ENCODE measurements at places on chromosomes 13 and 19.

- H3K4me3 ChIP-seq, result no peak overlapping the region
- H3K27me3 ChIP-seq, result no peaks in the 10 kb centered on the region
- H3K27ac ChIP-seq, result no peak overlapping the region
- H3K4me1 ChIP-seq, result peaks cover 75% of the 10 kb centered on the region
- H3K36me3 ChIP-seq, result peaks cover 10% of the 10 kb centered on the region
Observed at GRCh38 chr13:97258801-97259200, 36.7 kb downstream of the MBNL2 start.

GRCh38 chr19:55652311-55653128 is 2.3 kb upstream of the U2AF2 start:
- peak overlapping the region; percentile 88 for H3K4me3 ChIP-seq
- no peak overlapping the region for H3K27ac ChIP-seq
- DNase-seq, result no peak
- H3K36me3 ChIP-seq, result peaks cover 16% of the 10 kb centered on the region
- peaks cover 41% of the 10 kb centered on the region for H3K4me1 ChIP-seq

DNA sequence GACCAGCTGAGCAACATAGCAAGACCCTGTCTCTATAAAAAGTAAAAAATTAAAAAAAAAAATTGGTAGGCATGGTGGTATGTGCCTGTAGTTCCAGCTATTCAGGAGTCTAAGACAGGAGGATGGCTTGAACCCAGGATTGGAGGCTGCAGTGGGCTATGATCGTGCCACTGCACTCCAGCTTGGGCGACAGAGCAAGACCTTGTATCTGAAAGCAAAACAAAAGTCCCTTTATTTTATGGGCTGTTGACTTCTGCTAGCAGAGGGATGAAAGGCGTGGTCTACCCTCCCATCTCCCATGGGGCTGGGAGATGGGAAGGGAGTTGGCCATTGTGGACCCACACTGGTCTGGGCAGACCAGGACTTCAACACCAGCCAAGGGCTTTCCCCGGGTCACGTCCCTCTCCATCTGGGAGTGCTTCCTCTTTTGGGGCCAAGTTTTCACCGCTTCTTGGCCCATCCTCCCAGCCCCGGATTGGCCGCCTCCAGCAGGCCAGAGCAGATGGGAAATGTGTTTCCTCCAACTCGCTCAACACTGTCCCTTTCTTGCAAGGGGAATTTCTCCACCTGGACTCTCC is 2.2 kb upstream of the TNFSF9 start:
- H3K27ac ChIP-seq, result no peak overlapping the region
- no peak for DNase-seq
- peaks cover 23% of the 10 kb centered on the region for H3K27me3 ChIP-seq
- H3K4me3 ChIP-seq, result no peak overlapping the region

- peak within 1 kb of the TSS; percentile 93 for H3K27ac ChIP-seq
- no peaks in the 10 kb centered on the region for H3K27me3 ChIP-seq
- H3K4me1 ChIP-seq, result peaks cover 47% of the 10 kb centered on the region
- H3K36me3 ChIP-seq, result peaks cover 36% of the 10 kb centered on the region
- DNase-seq, result peak; percentile 84
Observed at GRCh38 chr19:12666265-12667048, at the start of the genes MAN2B1 and WDR83. Gene MAN2B1 (minus strand): TSS chr19:12666742. CDS start chr19:12666701, 41 bp downstream. Gene WDR83 (plus strand): TSS chr19:12666807. CDS start chr19:12669791, 2,984 bp downstream.

GRCh38 chr19:38691938-38692457 is 44.5 kb downstream of the ACTN4 start:
- no peak overlapping the region for H3K27ac ChIP-seq
- no peak for DNase-seq
- no peak overlapping the region for H3K4me3 ChIP-seq
- no peaks in the 10 kb centered on the region for H3K27me3 ChIP-seq
- peaks cover 19% of the 10 kb centered on the region for H3K4me1 ChIP-seq

- peak overlapping the region; percentile 38 for H3K27ac ChIP-seq
- peaks cover 27% of the 10 kb centered on the region for H3K36me3 ChIP-seq
- no peak overlapping the region for H3K4me3 ChIP-seq
- no peaks in the 10 kb centered on the region for H3K27me3 ChIP-seq
- DNase-seq, result no peak
Observed at GRCh38 chr19:3054972-3055740, 7.1 kb downstream of the TLE5 start.

DNA sequence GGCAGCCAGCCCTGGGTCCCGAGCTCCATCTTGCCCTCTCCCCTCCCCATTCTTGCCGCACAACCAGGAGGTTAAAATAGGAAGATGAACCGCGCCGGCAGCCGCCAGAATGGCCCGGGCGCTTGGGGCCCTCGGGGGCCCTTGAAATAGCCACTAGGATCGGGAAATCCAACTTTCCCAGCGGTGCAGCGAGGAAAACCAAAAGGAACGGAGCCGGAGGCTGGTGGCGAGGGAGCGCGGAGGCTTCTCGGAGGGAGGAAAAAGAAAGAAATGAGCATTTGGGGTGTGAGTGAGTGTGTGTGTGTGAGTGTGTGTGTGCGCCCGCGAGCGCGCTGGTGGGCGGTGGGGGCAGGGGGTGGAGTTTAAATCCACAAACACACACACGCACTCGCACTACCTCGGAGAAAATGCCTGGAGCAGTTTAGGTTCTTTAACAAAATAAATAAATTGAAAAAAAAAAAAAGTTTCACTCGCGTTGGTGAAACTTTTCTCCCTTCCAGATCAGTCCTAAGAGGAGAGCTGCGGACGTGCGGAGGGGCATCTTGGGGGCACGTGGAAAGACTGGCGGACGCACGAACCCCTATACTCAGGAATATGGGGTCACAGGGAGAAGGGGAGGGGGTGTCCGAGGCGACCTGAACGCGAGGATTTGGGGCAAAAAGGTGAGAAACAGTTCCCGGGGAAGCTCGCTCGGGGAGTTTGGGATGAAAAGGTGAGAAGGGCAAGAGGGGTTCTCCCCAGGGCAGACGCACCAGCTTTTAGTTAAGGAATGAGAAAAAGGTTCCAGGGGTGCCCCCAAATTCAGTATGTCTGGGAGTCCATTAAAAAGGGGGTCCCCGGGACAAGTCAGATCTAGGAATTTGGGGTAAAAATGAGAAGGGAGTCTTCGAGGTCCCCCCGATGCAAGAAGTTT is 1.3 kb downstream of the RFX2 start:
- H3K27me3 ChIP-seq, result peaks cover 3% of the 10 kb centered on the region
- H3K27ac ChIP-seq, result peak overlapping the region; percentile 52
- peak overlapping the region; percentile 74 for H3K4me3 ChIP-seq
- peaks cover 22% of the 10 kb centered on the region for H3K4me1 ChIP-seq

DNA sequence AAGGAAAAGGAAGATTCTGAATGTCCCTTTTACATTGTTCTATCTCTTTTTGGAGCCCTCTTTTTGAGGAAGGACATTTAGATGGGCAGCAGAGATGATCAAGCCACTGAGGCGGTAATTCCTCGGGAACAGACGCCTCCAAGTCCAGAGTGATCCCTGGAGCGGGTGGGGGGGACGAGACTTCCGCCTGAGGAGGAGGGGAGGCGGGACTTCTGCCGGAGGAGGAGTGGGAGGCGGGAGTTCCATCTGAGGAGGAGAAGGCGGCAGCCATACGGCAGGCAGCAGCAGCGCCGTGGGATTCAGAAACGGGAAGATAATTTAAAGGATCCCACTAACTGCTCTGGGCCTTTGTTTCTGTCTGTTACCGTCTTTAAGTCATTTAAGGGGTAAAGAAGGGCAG is 37.6 kb upstream of the CD177 start:
- DNase-seq, result no peak
- H3K27ac ChIP-seq, result no peak overlapping the region
- H3K4me1 ChIP-seq, result no peaks in the 10 kb centered on the region
- H3K4me3 ChIP-seq, result no peak overlapping the region
- H3K36me3 ChIP-seq, result no peaks in the 10 kb centered on the region
- H3K27me3 ChIP-seq, result peaks cover 4% of the 10 kb centered on the region

- H3K36me3 ChIP-seq, result no peaks in the 10 kb centered on the region
- peaks cover 36% of the 10 kb centered on the region for H3K4me1 ChIP-seq
- no peak overlapping the region for H3K4me3 ChIP-seq
Observed at GRCh38 chr13:113841353-113841650, 22.6 kb downstream of the GAS6 start.

- no peaks in the 10 kb centered on the region for H3K36me3 ChIP-seq
- H3K4me1 ChIP-seq, result peaks cover 58% of the 10 kb centered on the region
- no peak overlapping the region for H3K27ac ChIP-seq
- DNase-seq, result peak; percentile 65
- no peak overlapping the region for H3K4me3 ChIP-seq
Observed at GRCh38 chr19:40147693-40148347, 43.4 kb upstream of the MAP3K10 start.

GRCh38 chr13:30107121-30107520 is 200.2 kb downstream of the KATNAL1 start:
- no peaks in the 10 kb centered on the region for H3K27me3 ChIP-seq
- H3K27ac ChIP-seq, result no peak overlapping the region
- peaks cover 3% of the 10 kb centered on the region for H3K4me1 ChIP-seq
- H3K36me3 ChIP-seq, result no peaks in the 10 kb centered on the region
- H3K4me3 ChIP-seq, result no peak overlapping the region

DNA sequence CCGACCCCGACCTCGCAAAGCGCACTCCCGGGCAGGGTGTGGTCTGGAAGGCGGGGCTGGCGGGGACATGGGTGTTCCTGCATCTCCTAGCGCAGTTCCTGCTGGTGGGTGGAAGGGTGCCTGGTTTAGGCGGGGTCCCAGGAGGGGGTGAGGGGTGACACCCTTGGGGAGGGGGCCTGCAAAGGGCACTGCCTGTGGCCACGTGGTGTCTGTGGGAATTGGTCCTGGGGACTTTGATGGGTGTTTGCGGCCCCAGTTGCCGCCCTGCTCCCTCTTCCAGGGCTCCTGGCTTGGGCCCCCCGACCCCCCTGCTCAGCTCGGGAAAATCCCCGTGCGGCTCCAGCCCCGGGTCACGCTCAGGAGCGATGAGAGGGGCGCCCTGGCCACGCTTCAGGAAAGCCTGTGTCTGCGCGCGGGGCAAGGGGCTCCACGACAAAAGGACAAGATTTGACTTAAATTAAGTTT is 19.1 kb downstream of the WTIP start:
- no peaks in the 10 kb centered on the region for H3K36me3 ChIP-seq
- H3K4me1 ChIP-seq, result peaks cover 9% of the 10 kb centered on the region
- peaks cover 20% of the 10 kb centered on the region for H3K27me3 ChIP-seq
- H3K4me3 ChIP-seq, result no peak overlapping the region
- no peak for DNase-seq

- H3K4me1 ChIP-seq, result no peaks in the 10 kb centered on the region
- H3K36me3 ChIP-seq, result no peaks in the 10 kb centered on the region
- no peak overlapping the region for H3K4me3 ChIP-seq
- no peak for DNase-seq
- no peaks in the 10 kb centered on the region for H3K27me3 ChIP-seq
- no peak overlapping the region for H3K27ac ChIP-seq
Observed at GRCh38 chr13:73254827-73255226, 196.0 kb downstream of the KLF5 start.

GRCh38 chr13:103007427-103007762 is 58.8 kb downstream of the SLC10A2 start:
- no peak overlapping the region for H3K27ac ChIP-seq
- H3K4me3 ChIP-seq, result no peak overlapping the region
- H3K27me3 ChIP-seq, result no peaks in the 10 kb centered on the region
- no peaks in the 10 kb centered on the region for H3K4me1 ChIP-seq
- H3K36me3 ChIP-seq, result no peaks in the 10 kb centered on the region
- DNase-seq, result no peak
